Activated CD4-positive, alpha-beta T cell treated with anti-CD3 and anti-CD28 coated beads for 36 hours (primary cell): ENCODE measurements at places on chromosomes 12 and 14. TPM values are rescaled to one million over a fixed set of nuclear protein-coding genes. Genes with fewer than 3 reads are reported as not detected.

Gene OR6C2
- not detected for total RNA-seq

Gene CCDC88C
- 82.8 TPM for total RNA-seq

Gene NYNRIN
- 0.07 TPM for total RNA-seq

GRCh38 chr12:104136577-104136976 lies 1.4 kb downstream of the NFYB start:
- peaks cover 8% of the 10 kb centered on the region for H3K36me3 ChIP-seq
- peak overlapping the region; percentile 83 for H3K4me3 ChIP-seq

- DNase-seq = peak; percentile 80
- no peaks in the 10 kb centered on the region for H3K27me3 ChIP-seq
- peak overlapping the region; percentile 98 for H3K27ac ChIP-seq
- peaks cover 66% of the 10 kb centered on the region for H3K4me1 ChIP-seq
- peak overlapping the region; percentile 76 for H3K4me3 ChIP-seq
Measured at GRCh38 chr12:57063991-57064685, 14.2 kb upstream of the MYO1A start.

Gene ATN1
- total RNA-seq = 32.2 TPM

- H3K27ac ChIP-seq = no peak overlapping the region
- DNase-seq = no peak
- no peaks in the 10 kb centered on the region for H3K36me3 ChIP-seq
- H3K4me1 ChIP-seq = no peaks in the 10 kb centered on the region
- H3K4me3 ChIP-seq = no peak overlapping the region
- no peaks in the 10 kb centered on the region for H3K27me3 ChIP-seq
Measured at GRCh38 chr12:14868916-14869506, 16.6 kb downstream of the MGP start.

GRCh38 chr14:28163233-28163632 lies 603.4 kb upstream of the FOXG1 start:
- no peaks in the 10 kb centered on the region for H3K36me3 ChIP-seq
- no peaks in the 10 kb centered on the region for H3K4me1 ChIP-seq
- H3K4me3 ChIP-seq = no peak overlapping the region
- no peak for DNase-seq

DNA sequence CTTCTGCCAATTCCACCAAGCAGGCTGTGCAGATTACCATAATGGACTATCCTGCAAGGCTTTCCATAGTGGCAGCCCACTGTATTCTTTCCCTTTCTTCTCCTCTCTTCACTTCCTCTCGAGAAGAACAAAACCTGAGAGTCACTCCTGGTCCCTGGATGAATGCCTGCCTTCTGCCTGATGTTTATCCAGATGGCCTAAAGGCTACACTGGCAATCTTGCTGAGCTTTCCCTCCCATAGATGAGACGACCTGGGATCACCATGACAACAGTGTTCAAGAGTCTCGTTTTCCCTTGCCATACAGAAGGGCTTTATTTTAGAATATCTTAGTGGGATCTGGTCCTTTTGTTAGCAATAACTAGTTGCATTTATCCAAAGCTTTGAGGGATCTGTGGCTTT lies 142.3 kb downstream of the RTN1 start:
- no peaks in the 10 kb centered on the region for H3K36me3 ChIP-seq
- no peak for DNase-seq
- no peaks in the 10 kb centered on the region for H3K4me1 ChIP-seq

- no peak overlapping the region for H3K27ac ChIP-seq
- H3K4me1 ChIP-seq = peaks cover 26% of the 10 kb centered on the region
- no peaks in the 10 kb centered on the region for H3K27me3 ChIP-seq
- peaks cover 3% of the 10 kb centered on the region for H3K36me3 ChIP-seq
- peak; percentile 24 for DNase-seq
Measured at GRCh38 chr14:101962503-101962874, 1.9 kb upstream of the DYNC1H1 start.

GRCh38 chr12:24550609-24551008 lies 398.3 kb downstream of the BCAT1 start:
- no peaks in the 10 kb centered on the region for H3K36me3 ChIP-seq
- no peak overlapping the region for H3K4me3 ChIP-seq
- H3K27me3 ChIP-seq = peaks cover 9% of the 10 kb centered on the region
- DNase-seq = no peak
- H3K27ac ChIP-seq = no peak overlapping the region

DNA sequence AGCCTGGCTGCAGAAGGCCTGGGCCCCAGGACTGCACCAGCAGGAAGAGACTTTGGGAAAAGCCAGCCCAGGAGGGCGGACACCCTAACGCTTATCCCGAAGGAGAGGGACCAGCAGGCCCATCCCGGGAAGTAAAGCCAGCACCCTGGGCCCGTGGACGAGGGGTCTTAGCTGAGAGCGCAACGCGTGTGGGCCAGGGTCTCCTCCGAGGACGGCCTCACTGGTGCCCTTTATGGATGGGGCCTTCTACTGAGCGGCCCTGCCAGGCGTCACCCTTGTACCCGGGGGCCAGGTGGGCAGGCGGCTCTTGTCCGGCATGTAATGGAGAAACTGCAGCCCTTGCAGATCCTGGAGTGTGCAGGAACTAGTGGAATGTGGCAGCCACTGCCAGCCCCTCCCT lies 14.1 kb downstream of the TEDC1 start:
- no peaks in the 10 kb centered on the region for H3K4me1 ChIP-seq
- no peak overlapping the region for H3K4me3 ChIP-seq
- peaks cover 11% of the 10 kb centered on the region for H3K27me3 ChIP-seq
- no peak overlapping the region for H3K27ac ChIP-seq

Gene KRT3
- total RNA-seq = not detected

DNA sequence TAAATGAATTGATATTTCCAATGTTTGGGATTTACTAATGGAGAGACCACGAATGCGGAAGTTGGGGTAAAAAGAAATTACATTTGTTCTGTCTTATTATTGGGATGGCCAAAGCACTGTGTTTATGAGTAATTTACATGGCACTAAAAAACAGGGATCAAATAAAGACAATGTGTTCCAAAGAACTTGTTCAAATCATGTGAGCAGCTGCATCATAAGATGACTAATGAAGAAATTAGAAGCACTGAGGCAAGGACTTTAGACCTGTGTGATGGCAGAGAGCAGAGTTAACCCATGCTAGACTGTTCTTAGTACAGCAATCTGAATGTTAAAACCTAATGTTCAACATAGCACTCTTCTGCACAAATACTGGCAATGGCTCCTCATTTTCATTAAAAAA lies 34.3 kb upstream of the DCN start:
- no peaks in the 10 kb centered on the region for H3K4me1 ChIP-seq
- DNase-seq = no peak
- no peak overlapping the region for H3K27ac ChIP-seq
- no peaks in the 10 kb centered on the region for H3K27me3 ChIP-seq

DNA sequence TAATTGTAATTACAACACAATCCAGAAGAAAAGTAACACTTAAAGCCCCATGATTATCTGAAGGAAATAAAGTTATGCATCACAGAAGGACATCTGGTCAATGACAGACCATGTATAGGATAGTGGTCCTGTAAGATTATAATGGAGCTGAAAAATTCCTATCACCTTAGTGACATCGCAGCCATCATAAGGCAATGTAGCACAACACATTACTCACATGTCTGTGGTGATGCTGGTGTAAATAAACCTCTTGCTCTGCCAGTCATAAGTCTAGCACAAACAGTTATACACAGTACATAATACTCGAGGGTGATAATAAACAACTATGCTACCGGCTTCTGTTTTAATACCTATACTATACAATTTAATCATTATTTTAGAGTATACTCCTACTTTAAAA lies 11.2 kb downstream of the ATG2B start:
- H3K4me3 ChIP-seq = no peak overlapping the region
- peaks cover 19% of the 10 kb centered on the region for H3K4me1 ChIP-seq
- DNase-seq = no peak
- no peak overlapping the region for H3K27ac ChIP-seq

Gene BDKRB1
- total RNA-seq = not detected
